ENCODE measurements at places on chromosomes 4 and X.

DNA sequence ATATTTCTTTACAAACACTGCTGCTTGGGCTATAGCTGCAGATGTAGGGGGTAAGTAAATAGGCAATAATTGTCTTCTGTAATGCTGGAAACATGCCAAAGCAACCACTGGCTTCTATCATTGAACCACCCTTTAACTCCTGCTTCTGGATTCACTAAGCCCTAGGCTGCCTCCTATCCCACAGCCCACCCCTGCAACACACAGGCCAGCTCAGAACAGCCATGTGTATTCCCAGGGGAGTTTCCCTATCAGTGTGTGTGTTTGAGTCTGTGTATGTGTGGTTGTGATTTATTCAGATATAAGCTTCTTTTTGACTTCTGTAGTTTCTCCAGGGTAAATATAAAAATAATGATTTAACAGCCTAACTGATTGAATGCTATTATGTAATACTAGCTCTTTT, 291.3 kb downstream of the PCDH10 start:
- DNase-seq, result no peak

DNA sequence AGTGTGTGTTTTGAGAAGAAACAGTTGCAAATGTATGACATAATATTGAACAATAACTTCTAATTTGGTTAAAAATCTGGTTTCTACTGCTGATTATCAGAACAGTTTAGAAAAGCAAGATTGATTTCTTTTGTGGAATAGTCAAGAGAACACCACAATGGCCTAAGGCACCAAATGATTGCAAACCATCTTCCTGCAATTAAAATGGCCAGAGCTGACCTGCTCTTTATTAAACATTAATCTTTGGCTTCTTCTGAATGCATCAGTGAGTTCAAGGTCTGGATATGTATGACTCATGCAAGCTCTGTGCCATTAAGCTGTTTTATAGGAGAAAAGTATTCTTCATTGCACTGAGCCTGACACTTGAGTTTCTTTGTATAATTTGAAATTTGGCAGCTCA, 107.8 kb upstream of the PDHA2 start:
- DNase-seq, result no peak

DNA sequence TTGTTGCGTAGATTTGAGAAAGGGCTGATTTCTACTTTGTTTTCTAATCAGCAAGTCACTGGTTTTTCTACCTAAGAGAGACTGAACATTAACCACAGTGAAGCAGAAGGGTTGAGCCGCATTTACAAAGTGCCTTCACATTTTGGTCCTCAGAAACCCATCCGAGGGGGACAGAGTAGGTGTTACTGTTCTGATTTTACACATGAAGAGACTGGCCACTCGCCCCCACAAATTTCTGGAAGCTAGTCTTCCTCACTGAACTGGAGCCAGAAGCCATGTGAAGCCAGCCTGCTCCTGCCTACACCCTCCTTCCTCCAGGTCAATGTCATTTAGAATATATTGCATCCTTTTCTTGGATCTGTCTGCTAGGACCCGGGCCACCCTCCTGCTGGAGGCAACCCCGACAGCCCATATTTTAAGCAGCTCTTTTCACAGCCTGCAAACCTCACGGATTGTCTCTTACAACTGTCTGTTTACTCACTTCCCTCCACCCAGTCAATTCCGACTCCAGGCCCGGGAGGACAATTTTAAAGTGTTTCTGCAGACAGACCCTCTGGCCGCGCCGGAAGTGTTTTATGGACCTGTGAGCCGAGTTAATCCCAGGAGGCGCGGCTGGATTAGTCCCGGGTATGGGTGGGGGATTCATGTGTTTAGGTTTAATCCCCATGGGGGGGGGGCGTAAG, 73.2 kb upstream of the BCOR start:
- DNase-seq, result no peak

- DNase-seq, result no peak
Measured at GRCh38 chr4:107837317-107837716, 12.6 kb downstream of the SGMS2 start.

DNA sequence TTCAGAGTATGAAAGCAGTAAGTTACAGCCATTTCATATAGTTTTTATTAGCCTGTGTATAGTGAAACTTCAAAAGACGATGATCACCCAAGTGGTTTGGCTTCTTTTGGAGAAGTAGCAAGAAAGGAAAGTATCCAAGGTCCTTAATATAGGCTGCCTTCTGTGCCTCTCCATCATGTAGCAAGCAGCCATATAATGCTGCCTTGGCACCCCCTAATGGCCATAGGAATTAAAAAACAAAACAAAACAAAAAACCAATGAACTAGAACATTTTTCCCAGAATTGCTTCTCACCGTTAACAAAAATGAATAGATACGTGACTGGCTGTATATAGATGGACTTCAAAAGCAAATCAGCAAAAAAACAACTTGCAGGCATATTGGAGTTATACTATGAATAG, 18.9 kb downstream of the LAMP2 start:
- peak; percentile 52 for DNase-seq

DNA sequence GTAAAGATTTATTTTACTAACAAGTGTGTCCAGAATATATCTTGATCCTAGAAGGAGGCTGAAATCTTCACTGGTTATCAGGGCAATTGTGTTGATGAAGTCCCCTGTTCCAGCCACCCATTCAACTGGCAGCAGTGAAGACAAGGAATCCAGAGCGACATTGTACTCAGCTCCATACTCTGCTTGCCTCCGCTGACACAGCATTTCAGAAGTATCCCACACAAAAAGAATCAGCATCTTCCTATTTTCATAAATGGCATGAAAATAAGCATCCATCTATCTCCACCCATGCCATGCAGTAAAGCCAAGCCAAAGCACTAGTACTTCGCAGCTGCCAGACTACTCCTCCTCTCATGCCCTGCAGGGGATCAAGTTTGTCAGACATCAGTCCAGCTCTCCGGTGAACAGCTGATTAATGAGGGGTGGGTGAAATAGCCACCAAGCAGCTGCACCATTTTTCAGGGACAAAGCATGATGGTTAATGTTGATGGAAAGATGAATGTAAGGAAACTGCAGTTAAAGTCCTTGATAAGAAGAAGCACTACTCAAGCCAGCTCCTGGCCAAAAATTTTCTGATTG, 54.0 kb downstream of the COL25A1 start:
- no peak for DNase-seq

GRCh38 chrX:22950269-22951266, 49.2 kb upstream of the DDX53 start:
- no peak for DNase-seq

DNA sequence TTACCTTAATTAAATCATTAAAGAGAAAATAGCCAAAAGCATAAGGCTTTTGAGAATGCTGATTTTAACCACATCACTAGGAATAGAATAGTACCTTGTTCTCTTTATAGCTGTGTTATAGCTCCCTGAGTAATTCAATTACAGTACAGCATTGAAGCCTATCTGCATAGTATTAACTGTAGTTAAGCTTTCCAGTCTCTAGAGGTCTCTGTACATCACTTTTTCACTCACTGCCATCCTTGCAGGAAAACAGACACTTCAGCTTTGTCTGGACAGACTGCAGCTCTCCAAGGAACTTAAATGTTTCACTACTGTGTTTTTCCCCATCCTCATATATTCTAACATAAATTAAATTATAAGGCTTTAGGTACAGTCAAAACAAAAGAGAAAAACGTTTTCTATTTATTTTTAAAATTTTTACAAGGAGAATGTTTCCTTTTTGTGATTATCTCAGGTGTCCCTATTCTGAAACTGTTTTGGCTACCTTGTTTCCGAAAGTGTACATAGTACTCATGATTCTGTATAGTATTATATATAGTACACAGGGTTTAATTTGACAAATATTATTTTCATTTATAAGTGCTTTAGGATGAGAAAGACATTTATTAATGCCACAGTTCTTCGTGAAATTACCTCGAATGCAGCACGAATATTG, 407.9 kb downstream of the PCDH18 start:
- DNase-seq, result peak; percentile 74

DNA sequence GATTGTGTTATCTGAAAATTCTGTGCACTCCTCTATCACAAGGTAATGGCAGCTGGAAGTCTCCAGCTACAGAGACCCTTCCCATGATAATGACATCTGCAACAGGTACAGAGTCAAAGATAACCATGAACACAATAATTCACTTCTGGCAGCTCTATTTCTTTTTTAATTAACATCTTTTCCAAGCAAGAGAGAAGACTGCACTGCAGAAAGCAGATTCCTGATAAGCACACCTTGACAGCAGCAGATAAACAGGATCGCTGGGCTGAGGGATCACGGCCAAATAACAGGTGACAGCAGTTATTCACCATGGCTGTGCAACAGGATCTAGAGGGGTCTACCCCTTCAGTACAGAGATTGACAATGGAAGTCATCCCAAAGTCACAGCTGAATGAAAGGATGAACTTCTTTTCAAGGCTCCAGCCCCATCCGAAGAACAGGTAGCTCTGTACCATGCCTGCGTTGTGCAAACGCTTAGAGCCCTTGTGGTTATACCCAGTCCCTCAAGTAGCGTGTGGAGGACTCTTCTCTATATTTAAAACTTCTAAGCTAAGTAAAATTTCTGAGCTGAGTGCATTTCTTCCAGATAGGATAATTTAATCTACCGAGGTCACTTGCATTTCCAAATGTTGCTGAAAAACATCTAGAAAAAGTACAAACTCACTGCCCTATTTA, 66.7 kb downstream of the DCHS2 start:
- DNase-seq, result no peak

DNA sequence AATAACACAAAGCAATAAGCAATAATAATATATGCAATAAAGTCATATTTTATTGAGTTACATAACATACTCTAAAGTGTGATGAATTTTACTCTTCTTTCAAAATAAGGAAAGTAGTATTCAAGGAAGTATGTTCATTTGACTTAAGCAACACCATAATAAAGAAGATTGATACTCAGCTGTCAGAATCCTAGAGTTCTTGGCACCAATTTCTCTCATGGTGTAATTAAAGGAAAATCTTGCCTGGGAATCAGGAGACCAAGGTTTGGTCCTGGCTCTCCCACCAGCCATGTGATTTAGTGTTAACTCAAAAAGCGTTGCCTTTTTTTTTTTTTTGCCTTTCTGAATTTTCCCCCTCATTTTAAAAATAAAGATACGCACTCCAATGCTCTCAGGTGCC, 17.1 kb downstream of the MYOZ2 start:
- DNase-seq, result no peak

- no peak for DNase-seq
Measured at GRCh38 chrX:68703369-68703768, 55.9 kb downstream of the STARD8 start.

DNA sequence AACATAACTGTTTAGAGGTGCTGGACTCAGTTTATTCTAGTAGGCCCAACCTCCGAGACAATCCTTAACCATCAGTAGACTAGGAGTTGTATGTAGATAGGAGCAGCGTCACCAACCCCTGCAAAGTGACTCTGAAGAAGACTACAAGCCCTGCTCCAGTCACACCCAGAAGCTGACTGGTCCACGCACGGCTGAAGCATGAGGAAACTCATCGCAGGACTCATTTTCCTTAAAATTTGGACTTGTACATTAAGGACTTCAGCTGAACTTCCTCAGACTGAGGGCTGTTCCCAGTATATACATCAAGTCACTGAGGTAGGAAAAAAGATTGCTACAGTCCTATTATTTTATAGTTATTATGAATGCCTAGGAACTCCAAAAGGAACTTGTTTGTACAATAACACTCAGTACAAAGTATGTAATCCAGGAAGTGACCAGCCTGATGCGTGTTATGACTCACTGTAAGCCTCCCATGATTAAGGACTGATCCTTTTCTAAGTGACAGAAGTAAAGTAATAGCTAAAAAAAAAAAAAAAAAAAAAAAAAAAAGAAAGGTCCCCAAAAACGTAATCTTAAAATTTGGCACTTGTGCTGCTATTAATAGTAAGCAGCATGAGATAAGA, 41.6 kb upstream of the UGT2B7 start:
- peak; percentile 33 for DNase-seq

GRCh38 chr4:37981425-37981824, 21.2 kb downstream of the PTTG2 start:
- no peak for DNase-seq

- DNase-seq, result peak; percentile 72
Measured at GRCh38 chr4:37383579-37384229, 139.2 kb downstream of the NWD2 start.
